ENCODE measurements at places on chromosomes 1 and 21.

- DNase-seq: no peak
Measured at GRCh38 chr1:228410671-228411070, 4.0 kb upstream of the TRIM11 start.

DNA sequence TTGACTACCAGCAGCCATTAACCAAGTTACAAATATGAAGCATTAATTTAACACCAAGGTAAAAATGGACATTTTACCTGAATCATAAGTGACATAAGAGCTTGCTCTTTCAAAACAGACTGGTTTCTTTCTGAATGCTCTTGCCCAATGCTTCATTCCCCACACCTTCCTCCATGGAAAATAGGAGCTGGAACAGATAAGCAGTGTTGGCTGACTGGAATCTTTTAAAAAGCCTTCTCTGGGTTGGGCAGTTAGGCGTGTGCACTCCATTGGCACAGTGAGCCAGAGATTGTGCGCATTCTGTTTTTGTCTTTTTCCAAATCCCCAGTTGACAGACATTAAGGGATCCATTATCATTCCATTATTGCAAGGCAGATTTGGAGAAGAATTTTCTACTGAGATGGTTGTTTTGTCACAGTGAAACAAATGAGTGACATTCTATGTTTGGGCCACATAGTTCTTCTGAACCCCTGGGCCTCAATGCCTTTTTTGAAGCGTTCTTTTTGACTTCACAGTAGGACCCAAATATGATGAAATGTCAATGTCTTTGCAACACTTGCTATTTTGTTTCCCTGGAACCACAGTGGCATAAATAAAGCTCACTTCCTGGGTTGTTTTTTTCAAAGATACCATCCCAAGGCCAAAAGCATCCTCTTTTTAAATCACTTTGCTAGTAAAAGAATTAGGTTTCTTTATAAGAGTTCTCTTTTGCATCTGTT is 32.3 kb downstream of the LRRC8B start:
- DNase-seq: no peak

GRCh38 chr1:211613108-211613947 is 34.4 kb upstream of the SLC30A1 start:
- DNase-seq: peak; percentile 95

DNA sequence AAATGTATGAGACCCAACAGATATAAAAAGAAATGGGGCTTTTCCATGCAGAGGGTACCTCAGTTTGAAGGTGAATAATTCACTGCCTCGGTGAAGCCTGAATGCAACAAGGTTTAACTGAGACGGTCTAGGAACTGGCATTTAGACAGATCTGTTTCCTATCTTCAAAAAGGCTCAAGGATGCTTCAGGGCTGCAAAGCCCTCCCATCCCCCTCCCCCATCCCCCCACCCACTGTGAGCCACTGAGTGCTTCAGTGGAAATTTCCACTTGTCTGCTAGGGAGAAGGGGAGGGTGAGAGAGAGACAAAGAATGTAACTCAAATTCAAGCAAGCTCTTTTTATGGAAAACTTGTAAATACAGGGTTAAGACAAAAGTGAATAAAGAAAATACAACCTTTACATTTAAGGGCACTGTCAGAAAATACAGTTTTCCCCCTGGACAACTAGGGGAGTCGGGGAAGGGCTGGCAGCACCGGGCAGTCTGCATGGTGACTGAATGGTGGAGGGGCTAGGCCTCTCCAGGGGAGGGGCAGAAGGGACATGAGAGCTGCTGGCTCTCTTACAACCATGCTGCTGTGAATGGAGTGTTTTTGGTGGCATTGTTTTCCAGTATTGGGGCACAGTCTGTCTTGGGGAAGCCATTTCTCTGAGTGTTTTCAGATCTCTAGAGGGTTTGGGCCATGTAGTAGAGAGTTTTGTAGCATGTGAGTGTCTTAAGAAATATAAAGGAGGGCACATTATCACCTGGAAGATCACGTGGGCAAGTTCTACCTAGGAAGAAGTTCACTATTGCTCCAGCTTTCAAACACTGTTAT is 56.7 kb downstream of the MRPS6 start:
- no peak for DNase-seq

DNA sequence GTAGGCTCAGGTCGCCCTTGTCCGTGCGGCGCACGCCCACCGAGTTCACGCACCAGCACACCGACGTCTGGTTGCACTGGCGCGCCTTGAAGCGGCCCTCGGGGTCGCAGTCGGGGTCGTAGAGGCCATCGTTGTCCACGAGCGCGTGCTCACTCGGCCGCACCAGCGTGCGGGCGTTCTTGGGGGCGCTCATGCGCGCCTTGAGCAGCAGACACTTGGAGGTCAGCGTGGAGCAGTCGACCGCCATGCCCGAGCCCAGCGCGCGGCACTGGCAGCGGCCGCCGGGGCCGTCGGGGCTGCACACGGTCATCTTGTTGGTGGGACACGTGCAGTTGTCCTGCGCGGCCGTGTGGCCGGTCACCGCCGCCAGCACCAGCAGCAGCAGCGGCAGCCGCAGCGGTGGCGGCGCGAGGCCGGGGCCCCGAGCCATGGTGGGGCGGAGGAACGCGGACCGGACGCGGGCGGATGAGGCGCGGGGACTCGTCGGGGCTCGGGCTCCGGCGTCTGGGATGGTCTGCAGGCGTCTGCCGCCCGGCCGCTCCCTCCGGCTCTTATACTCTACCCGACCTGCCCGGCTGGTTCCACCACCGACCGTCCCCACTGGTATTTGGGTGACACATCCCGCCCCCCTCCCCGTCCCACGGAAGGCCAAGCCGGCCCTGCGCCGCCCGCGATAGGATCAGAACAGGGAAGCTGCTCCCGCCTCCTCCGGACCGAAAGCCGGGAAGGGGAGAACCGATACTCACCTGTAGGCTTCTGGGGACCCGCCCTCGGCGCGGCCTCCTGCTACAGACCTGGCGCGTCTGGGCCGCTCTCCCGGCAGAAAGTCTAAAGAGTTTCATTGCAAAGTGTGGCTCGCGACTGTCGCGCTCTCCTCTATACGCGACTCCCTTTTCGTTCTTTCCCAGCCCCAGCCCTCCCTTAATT is at the start of gene TACSTD2:
Gene TACSTD2, minus strand, starts transcription at position 526 of the 927 bp plus-strand sequence. Its CDS starts 96 bp downstream, at position 430.
- peak; percentile 36 for DNase-seq

- no peak for DNase-seq
Measured at GRCh38 chr1:97314685-97315084, 593.1 kb downstream of the PTBP2 start.

DNA sequence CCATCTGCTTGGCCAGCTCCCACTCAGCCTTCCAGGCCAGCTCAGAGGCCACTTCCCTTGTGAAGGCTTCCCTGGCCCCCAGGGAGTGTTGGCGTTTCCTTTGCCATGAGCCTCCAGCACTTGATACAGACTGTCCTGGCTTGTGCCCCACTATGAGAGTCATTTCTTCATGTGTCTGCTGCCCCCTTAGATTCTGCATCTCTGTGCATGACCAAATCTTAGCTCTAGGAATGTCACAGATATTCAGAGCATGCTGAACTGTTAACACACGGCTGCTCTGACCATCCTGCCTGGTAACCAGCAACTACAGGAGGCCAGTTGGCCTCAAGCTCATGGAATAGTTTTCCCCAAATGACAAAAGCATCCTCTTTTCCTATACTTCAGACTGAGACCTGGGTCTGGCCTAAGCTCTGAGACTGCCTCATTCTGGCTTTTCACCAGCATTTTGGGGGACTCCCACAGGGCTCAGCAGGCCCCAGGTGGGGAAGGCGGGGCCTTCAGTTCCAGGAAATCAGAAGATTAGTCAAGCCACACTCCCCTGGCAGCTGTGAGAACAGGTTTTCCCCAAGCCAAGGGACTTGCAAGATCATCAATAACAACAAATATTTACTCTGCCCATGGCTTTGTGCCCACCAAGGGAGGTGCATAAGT is 182.6 kb upstream of the EDN2 start:
- DNase-seq: no peak

- no peak for DNase-seq
Measured at GRCh38 chr21:35127851-35128250, 78.7 kb upstream of the RUNX1 start.

DNA sequence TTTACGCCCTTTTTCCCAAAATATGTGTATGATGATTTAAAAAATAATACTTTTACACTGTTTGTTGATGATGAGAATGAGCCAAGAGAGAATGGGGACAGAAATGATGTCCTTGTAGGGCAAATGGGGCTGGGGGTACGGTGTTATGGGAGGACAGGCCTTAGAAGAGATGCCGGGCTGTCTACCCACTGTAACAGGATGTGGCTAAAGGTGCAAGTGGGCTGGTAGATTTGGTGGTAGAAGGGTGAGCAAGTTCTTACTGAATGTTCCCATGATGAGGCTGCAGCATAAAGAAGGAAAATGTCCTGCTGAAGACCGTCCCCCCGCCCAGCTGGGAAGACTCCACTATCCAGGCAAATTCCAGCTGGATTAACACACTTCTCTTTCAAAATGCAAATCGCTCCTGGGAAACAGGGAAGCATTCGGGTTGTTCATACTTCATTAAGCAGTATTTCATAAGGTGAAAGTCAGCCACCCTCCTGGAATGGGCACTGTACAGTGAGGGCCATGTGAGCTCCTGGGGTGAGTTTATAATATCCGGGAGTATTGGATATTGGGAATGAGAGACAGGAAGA is 14.0 kb downstream of the GPA33 start:
- no peak for DNase-seq

- DNase-seq: no peak
Measured at GRCh38 chr1:176384841-176385240, 78.1 kb upstream of the PAPPA2 start.

- DNase-seq: no peak
Measured at GRCh38 chr1:1624443-1625403, 7.2 kb upstream of the MMP23B start.

DNA sequence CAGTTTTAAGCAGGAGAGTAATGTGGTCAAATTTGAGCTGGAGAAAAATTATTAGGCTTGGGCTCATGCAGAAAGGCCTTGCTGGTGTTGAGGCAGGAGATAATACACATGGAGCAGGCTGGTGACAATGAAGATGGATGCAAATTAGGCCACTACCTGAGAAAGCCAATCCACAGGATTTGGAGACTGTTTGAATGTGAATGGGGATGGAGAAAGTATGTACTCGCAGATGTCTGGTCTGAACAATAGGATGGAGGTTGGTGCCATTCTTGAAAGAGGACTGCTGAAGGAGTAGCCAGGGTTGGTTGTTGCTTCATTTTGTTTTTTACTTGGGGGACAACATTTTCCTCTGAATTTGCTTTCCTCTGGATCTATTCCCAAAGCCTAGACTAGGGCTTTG is 8.0 kb upstream of the KIRREL1 start:
- DNase-seq: no peak

DNA sequence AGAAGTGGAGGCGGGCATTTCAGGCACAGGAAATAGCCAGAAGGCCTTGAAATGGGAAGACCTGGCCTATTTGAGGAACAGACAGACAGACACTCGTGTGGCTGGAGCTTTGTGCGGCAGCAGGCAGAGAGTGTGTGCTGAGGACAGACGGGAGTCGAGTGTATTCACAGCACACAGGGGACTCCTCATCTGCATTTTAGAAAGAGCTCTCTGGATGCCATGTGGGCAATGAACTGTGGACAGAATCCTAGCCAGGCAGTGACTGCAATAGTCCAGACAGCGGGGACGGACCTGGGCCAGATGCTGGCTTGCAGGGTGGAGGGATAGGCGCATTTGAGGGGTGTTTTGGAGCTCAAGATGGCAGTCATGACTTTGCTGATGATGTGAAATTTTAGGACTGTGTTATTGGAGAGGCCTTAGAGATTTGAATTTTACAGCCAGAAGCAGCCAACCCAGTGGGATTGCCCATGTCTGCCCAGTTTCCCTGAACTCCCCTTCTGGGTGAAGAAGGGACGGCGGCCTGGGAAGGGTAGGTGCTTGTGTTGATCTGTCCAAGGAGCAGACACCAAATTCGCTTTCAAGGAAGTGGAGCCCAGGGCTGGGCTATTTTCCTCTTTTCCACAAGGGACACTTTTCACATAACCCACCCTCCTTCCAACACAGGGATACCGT is 43.7 kb downstream of the CHAF1B start:
- no peak for DNase-seq

DNA sequence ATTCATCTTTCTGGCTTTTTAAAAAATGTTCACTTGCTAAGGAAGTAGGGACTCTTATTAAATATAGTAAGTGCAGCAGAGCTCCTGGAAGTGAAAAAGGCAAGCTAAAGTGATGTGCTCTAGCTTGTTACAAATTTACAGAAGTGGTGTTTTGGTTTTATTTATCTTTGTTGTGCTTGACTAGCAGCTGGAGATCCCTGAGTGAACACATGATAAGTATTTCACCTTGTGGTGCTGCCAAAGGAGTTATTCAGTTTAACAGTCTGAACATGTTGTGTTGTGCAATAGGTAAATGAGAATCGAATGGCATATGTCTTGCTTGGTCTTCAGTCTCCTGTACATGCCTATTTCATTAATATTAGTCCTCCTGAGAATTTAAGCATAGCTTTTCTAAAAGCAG is 315.7 kb downstream of the TPR start:
- no peak for DNase-seq

GRCh38 chr1:156656806-156657740 is 15.2 kb downstream of the BCAN start:
- DNase-seq: peak; percentile 50

- DNase-seq: no peak
Measured at GRCh38 chr1:195697130-195697529, 911.1 kb downstream of the KCNT2 start.

DNA sequence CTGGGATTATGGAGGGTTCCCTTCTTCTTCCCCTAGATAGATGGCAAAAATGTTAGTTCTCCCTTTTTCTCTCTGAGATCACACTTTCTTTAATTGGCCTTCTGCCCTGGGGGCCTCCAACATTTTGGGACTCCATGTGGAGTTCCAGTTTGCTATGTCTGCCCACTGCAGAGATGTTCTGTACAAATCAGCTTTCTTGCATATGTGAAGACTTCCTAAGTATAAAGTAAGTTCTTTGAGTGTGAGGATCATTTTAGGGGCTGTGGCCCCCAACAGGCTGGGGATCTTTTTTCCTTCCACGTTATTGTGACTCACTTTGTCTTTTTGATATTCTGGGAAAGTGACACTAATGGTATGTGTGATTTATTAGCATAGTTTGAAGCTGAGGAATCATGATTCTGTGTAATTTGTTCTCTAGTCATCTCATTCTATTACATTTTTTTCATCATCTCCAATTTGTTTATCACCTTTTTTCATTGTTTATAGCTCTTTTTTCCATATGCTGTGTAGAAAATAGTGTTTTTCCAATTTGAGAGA is 48.2 kb downstream of the HHAT start:
- no peak for DNase-seq

DNA sequence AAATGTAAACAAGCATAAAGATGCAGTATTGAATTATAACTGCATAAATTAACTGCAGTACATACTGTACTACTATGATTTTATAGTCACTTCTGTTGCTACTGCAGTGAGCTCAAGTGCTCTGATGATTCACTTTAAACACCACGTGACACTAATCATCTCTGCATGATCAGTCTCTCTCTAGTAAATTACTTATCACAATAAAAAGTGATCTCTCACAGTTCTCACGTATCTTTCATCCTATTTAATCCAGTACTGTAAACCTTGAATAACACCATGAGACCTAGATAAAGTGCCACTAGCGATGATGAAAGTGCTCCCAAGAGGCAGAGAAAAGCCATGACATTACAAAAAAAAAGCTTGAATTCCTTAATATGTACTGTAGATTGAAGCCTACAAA is 1242.0 kb downstream of the AMY1C start:
- DNase-seq: no peak

GRCh38 chr1:17612831-17613230 is 73.3 kb downstream of the ARHGEF10L start:
- DNase-seq: no peak

All from common myeloid progenitor, CD34-positive (primary cell).